ENCODE measurements at places on chromosomes 6 and 20.

GRCh38 chr20:10843146-10843711, 169.4 kb upstream of the JAG1 start:
- no peak for DNase-seq

DNA sequence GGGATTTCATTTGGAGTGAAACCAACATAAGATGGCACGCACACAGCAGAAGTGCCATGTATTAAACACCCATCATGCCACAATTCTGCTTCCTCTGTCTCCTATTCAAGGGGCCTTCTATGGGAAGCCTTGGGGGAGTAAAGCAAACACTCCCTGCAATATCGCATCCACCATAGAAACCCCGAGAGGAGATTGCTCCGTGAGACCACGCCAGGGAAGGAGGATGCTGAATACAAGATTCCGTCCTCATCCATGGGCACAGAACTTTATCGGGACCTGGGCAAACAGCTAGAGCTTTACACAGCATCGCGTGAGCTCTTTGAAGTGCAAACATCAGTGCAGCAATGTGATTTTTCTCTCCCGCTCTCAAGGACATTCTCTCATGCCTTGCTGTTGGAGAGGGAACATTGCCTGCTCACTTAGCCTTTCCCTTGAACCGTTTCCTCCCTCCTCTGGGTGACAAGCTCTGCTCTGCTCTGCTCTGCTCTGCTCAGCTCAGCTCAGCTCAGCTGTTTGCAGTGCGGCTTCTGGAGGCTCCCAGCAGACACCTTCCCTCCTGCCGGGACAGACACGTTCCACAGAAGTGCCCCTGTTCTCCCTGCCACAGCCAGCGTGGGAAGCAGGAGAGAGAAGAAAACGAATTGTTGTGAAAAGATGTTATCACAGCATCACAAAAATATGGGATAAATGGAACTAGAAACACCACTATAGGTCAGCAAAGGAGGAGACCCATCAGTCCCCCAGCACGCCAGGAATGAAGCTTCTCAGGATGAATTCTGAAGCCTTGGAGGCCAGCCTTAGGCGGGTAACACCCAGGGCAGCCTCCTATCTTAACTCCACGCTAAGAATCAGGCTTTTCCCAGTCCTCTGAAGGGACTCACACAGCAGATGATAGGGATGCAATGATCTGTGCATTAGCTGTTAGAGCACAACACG, 48.2 kb downstream of the RNASET2 start:
- DNase-seq = no peak

DNA sequence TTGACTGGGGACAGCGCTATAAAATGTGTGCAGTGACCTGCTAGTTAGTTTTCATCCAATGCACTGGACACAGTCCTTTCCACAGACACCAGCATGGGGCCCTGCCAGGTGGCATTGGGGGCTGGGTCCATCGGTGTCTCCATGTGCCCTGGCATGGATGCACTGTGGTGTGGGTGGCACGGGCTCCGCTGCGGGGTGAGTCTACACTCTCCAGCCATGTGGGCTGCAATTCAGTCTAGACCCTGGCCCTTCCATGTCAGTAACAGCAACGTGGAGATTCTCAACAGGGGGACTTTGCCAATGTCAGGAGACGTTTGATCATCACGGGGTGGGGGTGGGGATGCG, 100.0 kb downstream of the RAMACL start:
- DNase-seq = no peak

DNA sequence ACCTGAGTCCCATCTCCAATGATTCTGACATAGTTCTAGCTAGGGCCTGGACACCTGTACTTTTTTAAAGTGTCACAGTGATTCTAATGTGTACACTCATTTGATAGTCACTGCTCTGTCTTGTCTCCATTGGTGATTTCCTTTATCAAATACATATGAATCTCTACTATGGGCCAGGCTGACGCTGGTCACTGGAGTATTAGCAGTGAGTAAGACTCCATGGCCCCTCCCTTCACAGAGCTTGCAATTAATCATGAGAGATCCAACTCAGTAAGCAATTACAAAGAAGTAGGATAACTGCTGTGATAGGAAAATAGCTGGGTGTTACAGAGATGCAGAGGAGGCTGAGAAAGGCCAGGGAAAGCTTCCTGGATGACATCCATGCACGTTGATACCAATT, 19.3 kb upstream of the SASH1 start:
- DNase-seq = no peak

DNA sequence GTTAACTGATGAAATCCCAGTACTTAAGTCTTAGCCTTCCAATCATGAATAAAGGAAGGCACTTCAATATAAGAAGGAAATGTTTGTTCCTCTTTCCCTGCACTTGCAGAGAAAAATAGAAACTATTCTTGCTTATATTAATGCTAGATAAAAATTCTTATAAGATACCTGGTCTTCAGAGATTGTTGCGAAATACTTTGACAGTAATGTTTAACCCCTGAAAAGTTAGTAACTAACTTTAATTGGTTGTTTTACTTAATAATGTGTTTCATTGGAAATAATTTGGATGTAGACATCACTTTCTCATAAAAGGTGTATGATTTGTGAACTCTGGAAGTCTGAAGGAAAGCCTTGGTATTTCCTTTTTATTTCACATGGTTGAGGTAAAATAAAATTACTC, 294.2 kb upstream of the SYNCRIP start:
- no peak for DNase-seq

DNA sequence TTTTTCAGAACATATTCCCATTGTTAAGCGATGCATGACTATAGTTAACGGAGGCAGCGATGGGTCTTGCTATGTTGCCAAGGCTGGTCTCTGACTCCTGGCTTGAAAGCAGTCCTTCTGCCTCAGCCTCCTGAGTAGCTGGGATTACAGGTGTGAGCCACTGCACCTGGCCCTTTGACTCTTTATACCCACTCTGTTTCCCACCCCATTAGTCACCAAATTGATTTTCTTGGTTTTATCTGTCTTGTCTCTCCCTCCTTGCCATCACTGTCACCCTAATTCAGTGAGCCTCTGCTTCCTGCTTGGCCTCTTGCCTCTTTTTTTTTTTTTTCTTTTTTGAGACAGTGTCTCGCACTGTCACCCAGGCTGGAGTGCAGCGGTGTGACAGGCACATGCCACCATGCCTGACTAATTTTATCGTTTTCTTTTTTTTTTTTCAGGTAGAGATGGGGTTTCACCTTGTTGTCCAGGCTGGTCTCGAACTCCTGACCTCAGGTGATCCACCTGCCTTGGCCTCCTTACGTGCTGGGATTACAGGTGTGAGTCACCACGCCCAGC, 31.3 kb downstream of the ZFAND3 start:
- DNase-seq = no peak

GRCh38 chr20:53586640-53587039, 7.0 kb downstream of the ZNF217 start:
- DNase-seq = no peak

- no peak for DNase-seq
Observed at GRCh38 chr6:69935079-69935478, 68.7 kb downstream of the COL19A1 start.

DNA sequence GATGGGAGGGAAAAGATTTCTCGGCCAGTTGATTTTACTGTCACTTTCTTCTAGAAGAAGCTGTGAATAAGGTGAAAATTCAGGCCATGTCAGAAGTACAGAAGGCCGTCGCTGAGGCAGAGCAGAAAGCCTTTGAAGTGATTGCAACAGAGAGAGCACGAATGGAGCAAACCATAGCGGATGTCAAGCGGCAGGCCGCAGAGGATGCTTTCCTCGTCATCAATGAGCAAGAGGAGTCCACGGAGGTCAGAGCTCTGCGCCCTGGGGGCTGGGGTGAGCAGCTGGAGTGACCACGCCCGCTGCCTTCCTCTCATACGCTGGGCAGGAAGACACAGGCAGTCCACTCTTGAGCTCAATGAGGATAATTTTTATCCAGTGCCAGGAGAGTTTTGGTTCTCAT, 21.8 kb upstream of the C20orf144 start:
- DNase-seq = no peak

DNA sequence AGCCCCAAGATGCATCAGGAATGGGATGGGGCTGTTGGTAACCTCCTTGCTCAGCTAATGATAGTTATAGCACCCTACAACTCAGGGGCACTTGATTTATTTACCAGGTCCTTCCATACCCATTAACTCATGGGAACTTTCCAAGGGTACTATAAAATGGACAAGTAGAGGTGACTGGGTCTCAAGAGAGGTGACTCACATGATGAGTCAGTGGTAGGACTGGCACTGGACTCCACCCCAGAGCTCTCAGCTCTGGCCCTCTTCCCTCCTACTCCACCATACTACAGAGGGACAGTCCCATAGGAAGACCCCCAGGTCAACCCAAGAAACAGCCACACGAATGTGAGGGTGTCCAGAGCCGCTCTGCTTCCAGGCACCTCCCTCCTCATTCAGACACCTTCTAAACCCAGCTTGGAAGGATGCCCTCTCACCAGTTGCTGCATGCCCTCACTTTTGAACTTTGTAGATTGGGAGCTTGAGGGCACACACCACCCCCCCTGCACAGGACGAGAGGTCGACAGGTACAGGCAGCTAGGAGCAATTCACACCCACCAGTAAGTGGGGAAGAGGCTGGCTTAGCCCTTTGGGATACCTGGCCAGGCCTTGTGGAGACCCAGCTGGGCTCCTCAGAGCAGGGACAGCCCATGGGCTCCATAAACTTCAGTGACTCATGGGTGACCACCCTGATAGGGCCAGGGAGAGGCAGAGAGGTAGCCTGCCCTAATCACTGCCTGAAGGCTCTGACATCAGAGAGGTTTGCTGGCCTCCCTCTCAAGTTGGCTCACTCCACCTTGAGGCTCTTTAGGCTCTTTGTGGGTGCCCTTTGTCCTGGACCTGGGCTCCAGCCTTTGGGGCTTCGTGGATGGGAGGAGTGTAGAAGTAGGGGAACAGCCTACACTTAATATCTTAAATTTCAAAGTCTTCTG, 81.6 kb upstream of the MLN start:
- no peak for DNase-seq

- no peak for DNase-seq
Observed at GRCh38 chr6:128491610-128492206, 28.7 kb downstream of the PTPRK start.

DNA sequence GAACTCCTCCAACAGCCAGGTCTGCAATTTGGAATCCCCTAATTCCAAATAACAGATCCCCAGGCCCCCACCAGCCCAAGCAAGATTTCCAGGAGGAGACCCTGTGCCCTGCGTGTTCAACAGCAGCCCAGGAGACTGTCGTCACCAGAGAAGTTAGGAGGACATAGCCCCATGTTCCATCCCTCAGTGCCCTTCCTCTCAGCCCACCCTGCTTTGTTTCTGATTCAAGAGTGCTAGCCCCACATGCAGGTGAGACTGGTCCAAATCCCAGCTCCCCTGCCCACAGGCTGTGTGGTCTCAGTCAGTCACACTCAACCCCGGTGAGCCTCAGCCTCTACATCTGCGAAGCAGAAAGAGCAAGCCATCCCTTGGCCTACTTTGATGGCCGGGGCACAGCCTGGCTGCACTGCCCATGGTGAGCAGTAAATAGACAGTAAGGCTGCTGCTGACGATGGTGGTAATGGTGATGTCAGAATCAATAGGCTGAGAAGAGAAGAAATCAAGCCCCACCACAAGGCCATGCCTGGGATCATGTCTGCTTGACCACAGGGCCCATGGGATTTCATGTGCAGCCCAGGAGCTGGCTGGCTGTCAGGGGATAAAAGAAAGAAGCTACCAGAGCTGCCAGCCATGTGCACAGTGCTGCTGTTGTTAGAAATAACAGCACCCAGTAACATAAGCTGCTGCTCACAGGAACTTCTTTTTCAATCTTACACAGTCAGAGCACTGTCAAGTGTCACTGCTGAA, 51.5 kb upstream of the NXT1 start:
- DNase-seq = no peak

DNA sequence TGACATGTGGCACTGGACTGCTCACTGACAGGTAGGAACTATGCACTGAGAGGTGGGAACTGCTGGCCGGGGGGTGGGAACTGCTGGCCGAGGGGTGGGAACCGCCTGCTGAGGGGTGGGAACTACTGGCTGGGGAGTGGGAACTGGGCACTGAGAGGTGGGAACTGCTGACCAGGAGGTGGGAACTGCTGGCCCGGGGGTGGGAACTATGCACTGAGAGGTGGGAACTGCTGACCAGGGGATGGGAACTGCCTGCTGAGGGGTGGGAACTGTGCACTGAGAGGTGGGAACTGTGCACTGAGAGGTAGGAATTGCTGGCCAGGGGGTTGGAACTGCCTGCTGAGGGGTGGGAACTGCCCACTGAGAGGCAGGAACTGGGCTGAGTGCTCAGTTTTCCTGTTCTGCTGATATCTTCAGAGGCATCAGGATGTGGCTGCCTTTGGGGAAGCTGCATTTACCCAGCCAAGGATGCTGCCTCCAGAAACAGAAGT, 90.2 kb downstream of the THBS2 start:
- no peak for DNase-seq

- no peak for DNase-seq
Observed at GRCh38 chr6:167763056-167763944, 63.4 kb upstream of the AFDN start.

GRCh38 chr20:60254901-60255411, 296.7 kb downstream of the CDH26 start:
- no peak for DNase-seq

- DNase-seq = no peak
Observed at GRCh38 chr6:47603995-47604394, 94.4 kb upstream of the ADGRF4 start.

DNA sequence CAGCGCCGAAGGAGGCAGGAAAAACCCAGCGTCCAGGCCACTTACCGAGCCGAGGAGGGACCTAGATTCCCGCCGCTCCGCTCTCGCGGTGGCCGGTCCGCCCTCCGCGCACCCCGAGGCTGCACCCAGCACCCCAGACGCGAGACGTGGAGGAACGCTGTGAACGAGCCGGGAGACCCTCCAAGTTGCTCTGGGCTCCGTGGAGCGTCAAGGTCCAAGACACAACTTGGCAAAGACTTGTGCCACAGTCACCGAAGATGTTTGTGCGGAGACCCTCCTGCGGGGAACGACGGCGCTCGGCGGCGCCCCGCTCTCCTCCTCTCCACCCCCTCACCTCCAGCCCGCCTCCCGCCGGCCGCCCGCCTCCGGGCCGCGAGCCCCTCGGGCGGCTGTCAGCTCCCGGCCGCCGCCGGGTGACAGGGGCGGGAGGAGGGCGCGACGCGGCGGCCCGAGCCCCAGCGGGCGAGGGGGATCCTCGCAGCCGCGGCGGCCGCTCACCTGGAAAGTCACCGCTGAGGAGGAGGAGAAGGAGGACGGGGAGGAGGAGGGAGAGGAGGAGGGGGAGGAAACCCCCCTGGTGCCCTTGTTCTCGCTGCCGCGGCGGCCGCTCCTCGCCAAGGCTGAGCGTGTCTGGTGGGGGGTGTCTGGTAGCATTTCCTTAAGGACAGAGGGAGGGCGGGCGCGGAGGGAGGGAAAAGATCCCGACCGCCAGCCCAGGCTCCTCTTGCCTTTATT, 637 bp upstream of the HIVEP2 start:
- DNase-seq = peak; percentile 76

DNA sequence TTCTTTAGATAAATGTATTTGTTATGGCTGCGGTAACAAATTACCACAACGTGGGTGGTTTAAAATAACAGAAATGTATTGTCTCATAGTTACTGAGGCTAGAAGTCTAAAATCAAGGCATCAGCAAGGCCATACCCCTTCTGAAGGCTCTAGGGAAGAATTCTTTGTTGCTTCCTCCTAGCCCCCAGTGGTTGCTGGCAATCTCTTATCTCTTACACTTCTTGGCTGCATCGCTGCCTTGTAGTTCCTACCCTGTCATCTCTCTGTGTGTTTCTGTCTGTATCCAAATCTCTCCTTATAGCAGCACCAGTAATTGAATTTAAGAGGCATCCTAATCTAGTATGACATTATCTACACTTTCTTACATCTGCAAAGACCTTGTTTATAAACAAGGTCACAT, 534.7 kb downstream of the PHF3 start:
- no peak for DNase-seq

- DNase-seq = no peak
Observed at GRCh38 chr6:3345836-3346235, 87.1 kb downstream of the PSMG4 start.

Measured in NAMALWA (cell line).